ENCODE measurements at places on chromosomes 3 and 15. TPM values are rescaled to one million over a fixed set of nuclear protein-coding genes. Genes with fewer than 3 reads are reported as not detected.

The CEP63 gene
- 25.0 TPM for total RNA-seq

The GOLGA6A gene
- not detected for total RNA-seq

The PIGZ gene
- 2.4 TPM for total RNA-seq

The MEGF11 gene
- total RNA-seq: not detected

The MRPL3 gene
- total RNA-seq: 195 TPM

The DUSP7 gene
- total RNA-seq: 15.3 TPM

The TGM5 gene
- 0.64 TPM for total RNA-seq

The ANKUB1 gene
- not detected for total RNA-seq

The C3orf49 gene
- not detected for total RNA-seq

The CLDN11 gene
- not detected for total RNA-seq

The PLA2G4F gene
- total RNA-seq: not detected

The CD96 gene
- total RNA-seq: not detected

The SCAANT1 gene
- total RNA-seq: not detected

The CSPG5 gene
- 0.29 TPM for total RNA-seq

The TMA7 gene
- 406 TPM for total RNA-seq

The TICRR gene
- total RNA-seq: 8.0 TPM

The TBC1D23 gene
- total RNA-seq: 54.1 TPM

The TMEM266 gene
- total RNA-seq: not detected

The CCR2 gene
- total RNA-seq: not detected

The EPHB3 gene
- 4.2 TPM for total RNA-seq

The PLOD2 gene
- total RNA-seq: 197 TPM

The FES gene
- total RNA-seq: 0.34 TPM

The ITPKA gene
- 14.2 TPM for total RNA-seq

The GHSR gene
- total RNA-seq: not detected

The CLRN1 gene
- total RNA-seq: not detected

The RTP3 gene
- not detected for total RNA-seq

The IMPG2 gene
- 0.23 TPM for total RNA-seq

The GHRL gene
- not detected for total RNA-seq

The RARB gene
- total RNA-seq: not detected
